GM04504 (cell line): ENCODE measurements at places on chromosomes 1 and 21.

DNA sequence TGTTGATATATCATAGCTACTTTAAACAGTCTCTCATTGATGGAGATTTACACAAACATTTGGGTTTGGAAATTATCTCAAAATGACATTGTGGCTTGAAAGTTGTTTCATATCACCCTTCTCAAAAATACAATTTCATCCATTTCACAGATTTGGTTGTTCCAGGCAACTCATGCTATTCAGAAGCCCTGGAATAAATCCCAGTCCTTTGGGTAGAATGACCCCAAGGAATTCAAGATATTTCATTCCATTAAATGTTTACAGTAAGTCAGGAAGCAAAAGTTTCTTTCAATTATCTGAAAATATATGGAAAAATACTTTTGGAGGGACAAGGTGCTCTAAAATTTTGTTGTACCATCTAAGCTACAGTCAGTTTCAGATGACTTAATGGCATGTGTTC lies 27.1 kb downstream of the MPZL1 start:
- no peak for DNase-seq

DNA sequence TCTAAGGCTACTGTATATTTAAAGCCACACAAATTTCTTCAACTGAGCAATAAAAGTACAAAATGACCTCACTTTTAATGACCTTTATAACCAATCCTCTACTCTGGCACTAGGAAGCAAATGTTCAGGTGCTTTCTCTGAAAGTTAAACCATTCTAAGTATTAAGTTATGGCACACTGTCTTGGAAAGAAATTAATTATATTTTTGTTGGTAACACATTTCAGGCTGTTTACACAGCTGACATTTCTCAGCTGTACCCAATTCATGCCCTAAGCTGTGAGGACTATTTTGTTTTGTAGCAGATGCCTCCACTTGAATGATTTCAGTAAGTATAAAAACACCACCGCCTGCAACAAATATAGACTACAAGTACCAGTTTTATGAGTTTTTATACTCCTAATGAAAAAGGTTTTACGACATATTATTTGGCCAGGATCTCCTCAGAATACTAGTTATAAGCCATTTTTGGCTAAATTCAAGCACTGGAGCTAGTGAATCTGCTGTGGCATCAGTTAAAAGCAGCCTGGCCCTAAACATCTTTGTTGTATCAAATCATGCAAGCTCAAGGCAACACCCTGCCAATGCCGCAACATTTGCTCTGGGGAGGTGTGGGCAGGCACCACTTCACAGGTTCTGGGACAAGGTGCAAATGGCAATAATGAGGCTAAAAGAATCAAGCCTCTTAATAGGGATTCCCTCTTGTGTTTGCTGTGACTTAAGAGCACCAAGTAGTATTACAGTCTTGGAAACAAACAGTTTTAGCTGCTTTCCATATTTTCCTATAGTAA lies 228.4 kb upstream of the DMRTA2 start:
- DNase-seq = no peak

GRCh38 chr1:58781541-58782177 lies 2.2 kb downstream of the JUN start:
- no peak for DNase-seq

GRCh38 chr1:41399145-41399795 lies 38.0 kb downstream of the FOXO6 start:
- no peak for DNase-seq

DNA sequence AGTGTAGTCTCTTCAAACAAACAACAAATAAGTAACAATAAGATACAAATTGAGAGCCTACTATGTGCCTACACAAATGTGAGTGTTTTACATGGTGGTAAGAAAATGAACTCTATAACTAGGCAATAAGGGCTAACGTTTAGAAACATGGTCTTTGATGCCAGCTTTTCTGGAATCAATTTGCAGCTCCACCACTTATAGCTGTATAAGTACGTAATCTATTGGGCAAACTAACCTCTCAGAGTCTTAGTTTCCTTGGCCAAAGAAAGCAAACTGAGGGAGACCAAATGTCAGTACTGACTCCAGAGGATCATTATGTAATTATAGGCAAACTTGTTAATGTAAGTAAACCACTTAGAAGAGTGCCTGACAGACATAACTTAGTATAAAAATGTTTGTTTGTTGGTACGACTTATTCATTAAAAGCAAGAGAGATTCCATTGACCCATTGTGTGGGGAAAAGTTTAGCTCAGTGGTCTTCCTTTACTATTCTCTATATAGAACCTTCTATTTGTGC lies 59.7 kb downstream of the LBR start:
- DNase-seq = no peak
